ENCODE measurements at places on chromosomes 5 and 9. TPM values are rescaled to one million over a fixed set of nuclear protein-coding genes. Genes with fewer than 3 reads are reported as not detected.

DNA sequence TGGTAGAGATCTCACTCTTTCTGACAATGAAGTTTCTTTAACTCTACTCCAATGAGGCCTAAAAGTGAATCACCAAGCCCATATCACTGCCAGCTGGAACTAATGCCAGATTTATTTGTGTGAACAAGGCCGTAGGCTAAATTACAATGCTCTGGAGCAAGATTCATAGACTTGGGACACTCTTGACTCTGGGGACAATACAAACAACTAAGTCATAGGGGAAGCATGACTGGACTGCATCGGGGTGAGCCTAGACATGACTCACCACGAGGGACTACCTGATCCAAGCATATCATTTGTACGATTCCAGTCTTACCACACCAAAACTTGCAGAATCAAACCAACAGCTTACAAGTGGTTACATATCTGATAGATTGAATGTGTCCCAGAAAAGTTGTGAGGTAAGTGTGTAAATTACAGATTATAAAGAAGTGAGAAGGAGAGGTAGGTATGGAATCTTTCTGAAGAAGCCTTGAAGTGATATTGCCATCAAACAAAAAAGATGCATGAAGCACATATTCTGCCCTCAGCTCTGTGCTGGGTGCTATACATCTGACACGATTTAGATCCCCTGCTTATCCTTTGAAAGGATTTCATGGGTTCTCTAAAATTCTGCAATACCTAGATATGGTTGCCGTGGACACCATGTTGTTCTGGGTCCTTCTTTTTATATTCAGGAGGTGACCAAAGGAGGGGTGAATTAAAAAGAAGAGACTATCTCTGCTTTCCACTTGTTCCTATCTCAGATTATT, 199.3 kb upstream of the PDE4D start:
- H3K27ac ChIP-seq = no peak overlapping the region
- no peak overlapping the region for H3K4me3 ChIP-seq
- H3K36me3 ChIP-seq = no peaks in the 10 kb centered on the region
- H3K4me1 ChIP-seq = no peaks in the 10 kb centered on the region
- H3K27me3 ChIP-seq = no peaks in the 10 kb centered on the region

- H3K4me3 ChIP-seq = no peak overlapping the region
- no peaks in the 10 kb centered on the region for H3K4me1 ChIP-seq
- no peak for DNase-seq
- no peaks in the 10 kb centered on the region for H3K27me3 ChIP-seq
- no peak overlapping the region for H3K27ac ChIP-seq
These were observed 136.5 kb downstream of the KIF4B start for GRCh38 chr5:155150012-155150411.

DNA sequence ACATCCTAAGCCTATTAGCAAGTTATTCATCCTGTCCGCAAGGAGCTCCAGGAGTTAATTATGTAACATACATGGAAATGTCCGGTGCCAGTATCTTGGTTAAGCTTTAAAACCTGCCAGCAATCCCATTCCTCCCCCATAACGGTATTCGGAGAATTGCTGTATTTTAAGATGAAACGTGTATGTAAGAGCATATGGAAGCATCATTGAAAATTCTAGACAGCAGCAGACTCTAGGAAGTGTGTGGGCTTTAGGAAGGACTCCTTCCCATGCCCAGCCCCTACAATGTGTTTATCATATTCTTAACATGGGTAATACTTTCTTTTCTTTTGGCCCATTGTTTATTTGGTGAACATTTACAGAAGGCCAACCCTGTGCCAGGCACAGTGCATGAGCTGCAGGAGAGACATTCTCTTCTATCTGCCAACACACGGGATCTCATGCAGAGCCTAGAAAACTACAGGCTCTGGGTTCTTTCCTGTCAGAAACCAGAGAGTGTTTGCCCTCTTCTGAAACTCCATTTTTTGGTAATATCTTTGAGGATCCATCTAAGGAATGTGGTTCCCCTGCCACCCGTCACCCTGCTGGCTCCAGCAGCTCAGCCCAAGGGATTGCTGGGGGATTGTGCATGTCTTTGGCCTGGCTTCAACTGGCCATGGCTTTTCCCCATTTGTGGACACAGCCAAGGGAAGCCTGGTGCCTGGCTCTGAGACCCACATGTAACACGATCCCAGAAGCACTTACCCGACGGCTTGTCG, 15.1 kb downstream of the ANGPTL2 start:
- H3K27me3 ChIP-seq = no peaks in the 10 kb centered on the region
- no peak overlapping the region for H3K4me3 ChIP-seq
- H3K36me3 ChIP-seq = peaks cover 33% of the 10 kb centered on the region
- DNase-seq = no peak

- H3K36me3 ChIP-seq = no peaks in the 10 kb centered on the region
- no peak for DNase-seq
- H3K27ac ChIP-seq = no peak overlapping the region
- no peaks in the 10 kb centered on the region for H3K4me1 ChIP-seq
- no peak overlapping the region for H3K4me3 ChIP-seq
These were observed 138.2 kb upstream of the PLPPR1 start for GRCh38 chr9:100890321-100890720.

- no peaks in the 10 kb centered on the region for H3K27me3 ChIP-seq
- no peak for DNase-seq
- H3K4me3 ChIP-seq = no peak overlapping the region
- no peaks in the 10 kb centered on the region for H3K4me1 ChIP-seq
These were observed 86.3 kb downstream of the S1PR3 start for GRCh38 chr9:89077519-89077918.

DNA sequence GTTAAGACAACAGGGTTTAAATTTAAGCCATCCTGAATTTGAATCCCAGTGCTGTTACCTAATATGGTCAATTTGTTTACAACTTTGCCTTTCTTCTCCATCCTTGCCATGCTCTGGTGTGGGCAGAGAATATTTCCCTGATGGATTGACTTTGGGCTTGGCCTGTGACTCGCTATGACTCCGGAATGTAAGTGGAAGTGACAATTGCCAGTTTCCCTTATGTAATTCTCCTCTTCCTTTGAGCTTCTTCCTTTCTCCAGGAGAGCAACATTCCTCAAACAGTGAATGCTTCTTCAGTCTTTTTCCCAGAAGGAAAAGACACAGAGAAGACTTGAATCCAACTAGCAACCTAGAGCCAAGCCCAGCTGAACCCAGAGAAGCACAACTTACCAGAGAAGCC, 159.1 kb downstream of the LURAP1L start:
- no peak for DNase-seq
- no peaks in the 10 kb centered on the region for H3K27me3 ChIP-seq
- no peak overlapping the region for H3K27ac ChIP-seq
- H3K36me3 ChIP-seq = no peaks in the 10 kb centered on the region
- peaks cover 8% of the 10 kb centered on the region for H3K4me1 ChIP-seq

DNA sequence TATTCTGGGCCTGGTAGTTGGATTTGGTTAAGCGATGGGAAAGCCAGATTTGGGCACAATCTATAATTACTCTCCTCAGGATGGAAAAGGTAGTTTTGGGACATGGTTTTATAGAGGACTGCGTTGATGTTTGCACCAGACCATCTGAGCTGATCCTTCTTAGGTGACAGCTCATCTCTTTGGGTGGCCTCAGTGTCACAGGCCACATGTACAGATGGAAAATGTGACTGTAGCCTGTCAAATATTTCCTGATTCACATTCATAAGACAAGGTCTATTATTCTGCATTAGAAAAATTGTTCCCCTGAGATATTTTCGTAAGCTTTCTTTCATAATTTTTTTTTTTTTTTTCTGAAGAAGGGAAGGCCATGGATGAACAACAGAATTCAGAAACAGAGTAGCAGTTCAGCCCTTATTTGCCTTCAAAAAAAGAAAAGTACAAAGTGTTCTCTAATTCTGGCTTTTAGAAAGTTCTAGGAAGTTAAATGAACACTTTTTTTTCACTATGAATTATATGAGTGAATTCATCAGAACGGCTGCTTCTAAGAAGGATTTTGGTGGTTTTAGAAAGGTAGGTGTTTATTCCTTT, 81.0 kb downstream of the NNT start:
- no peaks in the 10 kb centered on the region for H3K36me3 ChIP-seq
- H3K4me1 ChIP-seq = peaks cover 31% of the 10 kb centered on the region
- H3K27me3 ChIP-seq = no peaks in the 10 kb centered on the region
- peak overlapping the region; percentile 54 for H3K27ac ChIP-seq
- H3K4me3 ChIP-seq = no peak overlapping the region

- no peak for DNase-seq
- no peaks in the 10 kb centered on the region for H3K4me1 ChIP-seq
- peak overlapping the region; percentile 10 for H3K27ac ChIP-seq
- H3K4me3 ChIP-seq = no peak overlapping the region
- no peaks in the 10 kb centered on the region for H3K36me3 ChIP-seq
These were observed 174.7 kb downstream of the HMHB1 start for GRCh38 chr5:143986516-143987212.

DNA sequence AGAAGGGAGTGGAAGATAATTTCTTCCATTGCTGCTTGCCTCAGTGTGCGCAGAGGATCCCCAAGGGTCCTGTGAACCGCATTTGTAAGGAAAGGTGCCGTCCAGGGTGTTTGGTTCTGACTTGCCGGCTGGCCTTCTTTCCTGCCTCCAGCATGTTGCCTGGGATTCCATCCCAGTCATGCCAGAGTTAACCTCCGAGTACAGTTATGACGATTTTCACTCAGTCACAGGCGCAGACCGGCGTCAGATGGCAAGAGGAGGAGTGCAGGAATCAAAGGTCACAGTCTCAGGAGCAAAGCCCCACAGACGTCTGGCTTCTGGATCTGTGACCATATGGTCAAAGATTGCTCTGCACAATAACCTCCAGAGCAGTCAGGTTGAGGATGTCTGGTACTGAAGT, 5.9 kb upstream of the GADD45G start:
- H3K27me3 ChIP-seq = no peaks in the 10 kb centered on the region
- no peak for DNase-seq
- no peak overlapping the region for H3K27ac ChIP-seq
- H3K4me1 ChIP-seq = no peaks in the 10 kb centered on the region
- H3K36me3 ChIP-seq = no peaks in the 10 kb centered on the region

- H3K4me1 ChIP-seq = peaks cover 9% of the 10 kb centered on the region
- no peak overlapping the region for H3K27ac ChIP-seq
- DNase-seq = no peak
- H3K4me3 ChIP-seq = no peak overlapping the region
- no peaks in the 10 kb centered on the region for H3K27me3 ChIP-seq
- H3K36me3 ChIP-seq = no peaks in the 10 kb centered on the region
These were observed 6.2 kb downstream of the NLN start for GRCh38 chr5:65728218-65728617.

DNA sequence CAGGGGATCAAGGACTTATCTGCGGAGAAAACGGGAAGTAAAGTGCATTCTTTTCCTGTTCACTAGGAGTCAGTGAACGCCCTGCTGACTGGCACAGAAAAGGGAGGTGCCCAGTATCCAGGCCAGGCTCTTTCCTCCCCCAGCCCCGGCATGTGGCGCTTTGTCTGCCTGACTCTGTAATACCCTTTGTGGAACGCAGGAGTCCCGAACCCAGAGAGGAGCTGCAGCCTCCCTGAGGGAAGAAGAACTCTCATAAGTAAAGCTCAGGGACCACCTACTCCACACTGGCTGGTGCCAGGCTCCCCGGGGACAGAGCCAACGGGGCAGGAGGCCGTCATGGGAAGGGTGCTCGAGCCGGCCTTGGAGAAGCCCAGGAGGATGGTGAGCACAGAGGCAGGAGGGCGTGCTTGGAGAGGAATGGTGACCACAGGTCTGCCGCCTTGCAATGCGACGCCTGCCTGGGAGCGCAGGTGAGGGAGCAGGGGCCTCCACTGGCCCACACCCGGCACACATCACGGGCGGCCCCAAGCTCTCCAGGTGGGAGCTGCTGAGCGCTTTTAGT, 31.5 kb downstream of the VAV2 start:
- no peaks in the 10 kb centered on the region for H3K27me3 ChIP-seq
- DNase-seq = no peak
- H3K27ac ChIP-seq = no peak overlapping the region
- no peaks in the 10 kb centered on the region for H3K36me3 ChIP-seq
- peaks cover 70% of the 10 kb centered on the region for H3K4me1 ChIP-seq
- H3K4me3 ChIP-seq = no peak overlapping the region

GRCh38 chr9:2936221-2936620, 92.3 kb upstream of the PUM3 start:
- H3K27me3 ChIP-seq = no peaks in the 10 kb centered on the region
- no peak overlapping the region for H3K27ac ChIP-seq
- no peaks in the 10 kb centered on the region for H3K36me3 ChIP-seq
- no peak overlapping the region for H3K4me3 ChIP-seq
- no peak for DNase-seq
- no peaks in the 10 kb centered on the region for H3K4me1 ChIP-seq

DNA sequence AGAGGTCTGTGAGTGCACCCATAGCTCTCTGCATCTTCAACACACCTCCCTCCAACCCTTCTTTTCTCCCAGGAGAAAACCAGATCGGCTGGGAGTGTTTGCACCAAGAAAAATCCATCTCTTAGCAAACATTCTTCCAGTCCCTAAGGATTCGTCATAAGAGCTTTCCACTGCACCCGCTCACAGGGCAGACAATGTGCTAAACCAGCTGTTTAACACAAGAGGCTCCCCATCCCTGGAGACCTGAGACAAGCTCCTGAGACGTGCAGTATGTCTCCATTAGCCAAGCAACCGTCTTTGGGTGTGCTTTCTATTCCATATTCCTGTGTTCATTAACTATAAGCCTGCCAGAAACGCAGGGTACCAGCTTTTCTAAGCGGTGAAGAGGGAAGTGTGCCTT, 93.6 kb upstream of the ZNF462 start:
- no peaks in the 10 kb centered on the region for H3K4me1 ChIP-seq
- H3K4me3 ChIP-seq = no peak overlapping the region
- no peaks in the 10 kb centered on the region for H3K27me3 ChIP-seq
- DNase-seq = no peak

DNA sequence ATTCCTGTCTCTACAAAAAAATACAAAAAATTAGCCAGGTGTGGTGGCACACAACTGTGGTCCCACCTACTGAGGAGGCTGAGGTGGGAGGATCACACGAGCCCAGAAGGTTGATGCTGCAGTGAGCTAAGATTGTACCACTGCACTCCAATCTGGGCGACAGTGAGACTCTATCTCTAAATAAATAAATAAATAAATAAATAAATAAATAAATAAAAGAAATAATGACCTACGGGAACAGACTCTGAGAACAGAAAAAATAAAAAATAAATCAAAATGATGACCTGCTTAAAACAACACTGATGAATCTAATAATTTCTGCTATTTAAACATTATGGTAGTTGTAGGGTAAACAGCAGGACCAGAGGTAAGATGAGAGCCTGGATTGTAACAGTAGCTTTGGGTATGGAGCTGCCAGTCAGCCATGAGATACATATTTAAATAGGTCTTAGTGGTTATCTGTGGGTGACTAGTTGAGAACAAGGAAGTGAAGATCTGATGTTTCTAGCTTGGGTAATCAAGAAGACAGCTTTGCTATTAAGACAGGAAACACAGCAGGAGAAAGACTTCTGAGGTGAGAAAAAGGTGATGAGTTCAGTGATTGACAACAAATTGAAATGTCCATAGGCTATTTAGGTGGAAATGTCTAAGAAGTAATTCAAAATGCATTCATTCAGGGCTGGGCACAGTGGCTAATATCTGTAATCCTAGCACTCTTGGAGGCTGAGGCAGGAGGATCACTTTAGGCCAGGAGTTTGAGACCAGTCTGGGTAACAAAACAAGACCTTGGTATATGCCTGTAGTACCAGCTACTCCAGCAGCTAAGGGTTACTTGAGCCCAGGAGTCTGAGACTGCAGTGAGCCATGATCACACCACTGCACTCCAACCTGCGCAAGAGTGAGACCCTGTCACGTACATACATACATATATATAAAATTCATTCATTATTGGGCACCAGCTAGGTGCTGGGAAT, 11.0 kb downstream of the RNF145 start:
- H3K36me3 ChIP-seq = peaks cover 16% of the 10 kb centered on the region
- peaks cover 29% of the 10 kb centered on the region for H3K4me1 ChIP-seq
- DNase-seq = no peak

The LCN1 gene
- not detected for total RNA-seq

The MSH3 gene
- total RNA-seq = 8.8 TPM

The DOCK2 gene
- total RNA-seq = 83.4 TPM

The CNTNAP3B gene
- 15.1 TPM for total RNA-seq

The PCDHGA6 gene
- total RNA-seq = 11.8 TPM

The IL7R gene
- 2.8 TPM for total RNA-seq

The DNM1 gene
- 50.4 TPM for total RNA-seq

The RASGRF2 gene
- total RNA-seq = 36.3 TPM
